ENCODE measurements at places on chromosomes 6 and 20. TPM values are rescaled to one million over a fixed set of nuclear protein-coding genes. Genes with fewer than 3 reads are reported as not detected.

APCDD1L gene
- total RNA-seq: 0.11 TPM

HLA-DRB5 gene
- not detected for total RNA-seq

NR2E1 gene
- 0.07 TPM for total RNA-seq

NUS1 gene
- total RNA-seq: 25.6 TPM

TP53TG5 gene
- not detected for total RNA-seq

Measured in A549 treated with dexamethasone at 1 μM for 4 hours (cell line).